HepG2 (cell line): ENCODE measurements at places on chromosomes 4 and X.

- no peak for DNase-seq
Measured at GRCh38 chr4:11618666-11619282, 190.1 kb upstream of the HS3ST1 start.

- DNase-seq, result no peak
Measured at GRCh38 chrX:140526171-140526570, 21.3 kb upstream of the SOX3 start.

- DNase-seq, result no peak
Measured at GRCh38 chr4:89303814-89304388, 3.7 kb downstream of the GPRIN3 start.

DNA sequence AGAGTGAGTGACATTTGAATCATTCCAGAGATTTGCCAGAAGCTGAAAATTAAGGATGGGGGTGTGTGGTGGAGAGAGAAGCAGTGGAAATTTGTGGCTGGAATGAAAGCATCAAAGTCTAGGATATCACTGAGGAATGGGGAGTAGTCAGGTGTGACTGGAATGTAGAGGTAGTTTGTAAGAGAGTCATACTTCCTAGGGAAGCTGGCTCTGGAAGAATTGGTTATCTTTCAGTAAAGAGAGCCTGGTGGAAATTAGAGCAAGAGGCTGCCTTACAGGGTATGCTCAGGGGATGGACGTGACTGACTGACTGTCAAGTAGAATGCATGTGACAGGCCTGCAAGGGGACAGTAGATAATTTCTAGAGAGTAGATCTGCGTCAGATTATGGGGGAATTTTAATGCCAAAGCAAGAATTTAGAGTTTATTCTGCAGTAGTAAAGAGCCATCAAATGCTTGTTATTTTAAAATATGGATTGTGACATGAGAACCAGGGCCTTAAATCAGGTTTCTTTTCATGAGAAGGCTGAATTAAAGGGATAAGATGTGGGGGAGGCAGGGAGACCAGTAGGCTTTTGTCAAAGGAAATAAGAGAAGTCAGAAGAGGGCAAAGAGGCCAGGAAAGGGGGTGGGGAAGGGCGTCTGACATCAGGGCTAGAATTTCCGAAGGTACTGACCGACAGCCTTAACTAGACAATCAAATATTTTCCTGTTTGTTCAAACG is 109.9 kb downstream of the AFF1 start:
- DNase-seq, result no peak

- DNase-seq, result no peak
Measured at GRCh38 chr4:54439831-54440243, 210.7 kb downstream of the PDGFRA start.

DNA sequence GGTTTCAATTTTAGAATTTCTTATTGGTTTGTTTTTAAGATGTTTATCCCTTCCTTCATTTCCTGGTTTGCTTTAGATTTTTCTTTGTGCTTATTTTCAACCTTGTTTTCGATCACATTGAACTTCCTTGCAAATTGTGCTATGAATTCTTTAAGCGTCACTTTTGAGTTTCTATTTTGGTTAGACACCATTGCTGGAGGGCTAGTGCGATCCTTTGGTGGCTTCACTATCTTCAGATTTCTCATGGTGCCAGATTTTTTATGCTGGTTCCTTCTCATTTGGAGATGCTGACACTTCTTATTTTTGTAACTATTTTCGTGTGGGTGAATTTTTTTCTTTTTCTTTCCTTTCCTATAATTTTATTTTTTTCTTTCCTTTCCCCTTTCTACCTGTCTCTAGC is 227.2 kb upstream of the HDX start:
- DNase-seq, result no peak

- DNase-seq, result peak; percentile 67
Measured at GRCh38 chrX:274904-275475, 6.2 kb upstream of the PLCXD1 start.

DNA sequence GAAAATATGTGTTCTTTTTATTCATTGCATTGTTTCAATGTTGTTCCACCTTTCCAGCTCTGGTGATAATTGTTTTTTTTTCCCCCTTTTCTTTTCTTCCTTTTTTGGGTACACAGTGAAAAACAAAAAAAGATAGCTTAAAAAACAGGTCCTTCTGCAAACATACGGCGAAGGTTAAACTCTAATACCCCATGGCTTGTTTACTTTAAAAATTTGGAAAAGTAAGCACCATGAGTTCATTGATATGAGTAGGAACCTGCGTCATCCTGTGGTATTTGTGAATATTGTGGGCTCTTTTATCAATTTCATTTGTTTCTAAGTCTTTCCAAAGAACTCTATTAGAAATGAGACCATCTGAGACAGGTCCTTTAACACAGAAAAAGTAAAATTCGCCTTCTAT is 123.5 kb downstream of the CHRNA9 start:
- no peak for DNase-seq

DNA sequence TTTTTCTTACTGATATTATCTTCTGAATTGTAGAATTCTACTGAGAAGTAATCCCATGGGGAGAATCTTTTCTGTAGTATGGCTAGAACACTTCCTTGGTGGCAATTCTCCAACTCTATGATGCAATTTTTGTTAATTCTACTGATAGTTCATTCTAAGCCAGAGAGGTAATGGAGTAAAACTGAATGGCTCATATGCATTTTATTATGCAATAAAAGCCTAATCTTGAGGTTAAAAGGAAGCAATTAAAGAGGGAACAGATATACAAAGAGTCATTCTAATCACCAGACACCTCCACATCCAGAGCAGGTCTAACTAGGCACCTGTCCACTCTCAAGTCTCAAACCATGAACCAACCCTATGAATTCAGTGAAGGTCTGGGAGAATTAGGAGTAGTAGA is 9.7 kb downstream of the RAP2C start:
- no peak for DNase-seq

GRCh38 chr4:89878611-89879010 is 16.0 kb upstream of the MMRN1 start:
- DNase-seq, result no peak

GRCh38 chr4:152417673-152418072 is 118.2 kb downstream of the FBXW7 start:
- DNase-seq, result no peak
